ENCODE measurements at places on chromosomes 12 and 14.

DNA sequence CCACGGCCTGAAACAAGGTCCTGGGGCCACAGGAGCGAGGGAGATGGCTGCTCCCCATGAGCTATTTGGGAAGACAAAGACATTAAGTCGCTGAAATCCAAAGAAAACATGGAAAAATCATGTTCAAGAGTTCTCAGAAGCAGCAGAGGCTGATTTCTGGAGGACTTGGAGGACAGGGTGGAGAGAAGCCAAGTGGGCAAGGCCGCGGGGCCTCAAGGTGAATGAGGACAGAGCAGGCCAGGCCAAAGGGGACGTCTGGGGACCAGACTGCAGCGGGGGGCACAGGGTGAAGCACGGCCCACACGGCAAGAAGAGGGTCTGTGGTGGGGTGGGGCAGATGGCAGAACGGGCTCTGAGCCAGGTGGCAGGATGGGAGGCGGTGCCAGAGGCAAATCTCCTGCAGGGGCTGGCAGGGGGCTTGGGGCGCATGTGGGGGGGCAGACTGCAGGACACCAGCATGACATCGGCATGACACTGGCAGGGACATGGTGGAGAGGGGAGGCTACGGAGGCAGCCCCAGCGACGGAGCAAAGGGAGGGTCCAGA, 48.9 kb downstream of the RNF34 start:
- DNase-seq, result no peak

- DNase-seq, result no peak
These were observed 1102.2 kb downstream of the TRHDE start for GRCh38 chr12:73374360-73374759.

DNA sequence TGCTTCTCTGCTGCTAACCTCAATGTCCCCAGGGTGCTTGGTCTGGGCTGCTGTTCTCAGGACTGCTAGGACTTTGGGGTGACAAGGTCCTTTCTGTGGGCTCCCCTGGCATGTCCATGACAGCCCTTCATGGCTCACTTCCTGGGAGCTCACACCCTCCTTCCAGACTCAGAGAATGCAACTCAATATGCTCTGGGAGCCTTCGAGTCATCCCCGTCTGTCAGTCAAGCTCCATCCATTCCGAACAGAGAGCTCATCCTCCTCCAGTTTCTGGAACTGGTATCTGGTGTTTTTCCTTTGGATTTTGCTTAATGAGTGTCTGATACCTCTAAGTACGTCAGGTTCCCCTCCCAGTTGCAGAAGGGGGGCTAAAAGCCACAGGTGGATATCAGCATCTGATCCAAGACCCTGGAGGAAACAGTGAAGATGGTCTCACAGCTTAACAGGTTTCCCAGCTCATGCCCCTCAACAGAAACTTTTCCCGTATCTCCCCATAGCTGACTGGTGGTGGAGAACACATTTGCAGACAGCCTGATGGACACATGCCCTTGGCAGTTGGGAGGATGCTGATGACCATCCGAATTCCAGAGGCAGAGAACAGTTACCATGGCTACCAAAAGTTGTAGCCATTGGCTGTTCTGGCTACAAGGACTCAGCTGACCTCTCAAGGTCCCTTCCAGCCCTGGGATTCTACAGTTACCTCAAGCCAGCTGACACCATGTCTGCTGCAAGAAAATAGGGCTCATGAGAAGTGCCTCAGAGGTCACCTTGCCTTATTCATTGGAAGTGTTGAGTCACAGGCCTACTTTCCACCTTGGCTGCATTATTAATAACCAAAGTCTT, 9.5 kb upstream of the RAB35 start:
- no peak for DNase-seq

DNA sequence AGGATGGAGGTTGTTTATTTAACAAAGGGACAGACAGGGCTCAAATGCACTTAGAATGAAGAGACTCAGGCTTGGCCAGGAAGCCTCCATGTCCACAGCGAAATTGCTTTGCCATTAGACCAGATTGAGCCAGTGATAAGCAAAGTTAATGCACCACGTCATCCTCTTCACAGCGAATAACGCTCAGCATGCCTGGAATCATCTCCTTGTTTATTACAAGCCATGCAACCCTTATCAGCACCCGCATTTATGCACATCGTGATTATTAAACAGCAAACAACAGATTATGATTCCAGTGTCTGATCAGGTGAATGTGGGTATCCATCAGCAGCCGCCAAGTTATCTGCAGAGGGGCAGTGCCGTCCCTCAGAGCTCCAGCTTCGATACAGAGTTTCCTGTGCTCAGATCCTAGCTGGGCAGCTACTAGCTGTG, 175.0 kb upstream of the TMEM132C start:
- DNase-seq, result no peak

GRCh38 chr14:89621009-89621421, 204.0 kb upstream of the FOXN3 start:
- peak; percentile 41 for DNase-seq

- no peak for DNase-seq
These were observed 55.8 kb upstream of the ARHGAP5 start for GRCh38 chr14:32021341-32021740.

- DNase-seq, result no peak
These were observed 597.1 kb downstream of the RPL10L start for GRCh38 chr14:46054526-46054925.

- DNase-seq, result no peak
These were observed 710 bp upstream of the FOS start for GRCh38 chr14:75277815-75278421.

DNA sequence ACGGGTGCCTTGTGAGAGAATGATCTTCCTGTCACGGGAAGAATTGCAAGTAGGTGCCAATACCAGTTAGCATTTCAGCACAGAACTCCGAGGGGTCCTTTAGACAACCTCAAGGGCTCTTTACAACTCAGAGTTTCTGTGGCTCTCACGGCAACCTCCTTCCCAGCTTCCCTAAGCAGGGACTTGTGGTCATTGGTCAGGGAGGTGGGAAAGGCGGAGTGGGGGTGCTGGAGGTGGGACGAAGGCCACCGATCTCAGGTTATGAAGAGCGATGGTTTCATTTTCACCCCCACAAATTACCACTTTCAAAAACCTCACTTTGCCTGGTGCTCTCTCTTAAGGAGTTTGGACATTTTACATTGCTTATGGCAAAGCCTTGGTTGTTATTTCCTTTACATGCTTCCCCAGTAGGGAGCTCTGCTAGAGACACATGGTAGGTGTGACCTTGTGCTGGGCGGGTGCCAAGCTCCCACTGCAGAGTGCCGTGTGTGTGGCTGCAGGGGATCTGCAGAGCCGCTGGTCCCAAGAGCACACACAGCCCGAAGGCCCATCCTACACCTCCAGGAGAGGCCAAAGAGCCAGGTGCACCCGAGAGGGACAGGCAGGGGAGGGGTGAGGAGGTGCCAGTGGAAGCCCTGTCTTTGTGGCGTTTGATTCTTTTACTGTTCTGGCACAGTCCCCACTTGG, 21.4 kb downstream of the BCL2L14 start:
- DNase-seq, result no peak

GRCh38 chr14:101815994-101816393, 54.5 kb downstream of the PPP2R5C start:
- DNase-seq, result no peak

DNA sequence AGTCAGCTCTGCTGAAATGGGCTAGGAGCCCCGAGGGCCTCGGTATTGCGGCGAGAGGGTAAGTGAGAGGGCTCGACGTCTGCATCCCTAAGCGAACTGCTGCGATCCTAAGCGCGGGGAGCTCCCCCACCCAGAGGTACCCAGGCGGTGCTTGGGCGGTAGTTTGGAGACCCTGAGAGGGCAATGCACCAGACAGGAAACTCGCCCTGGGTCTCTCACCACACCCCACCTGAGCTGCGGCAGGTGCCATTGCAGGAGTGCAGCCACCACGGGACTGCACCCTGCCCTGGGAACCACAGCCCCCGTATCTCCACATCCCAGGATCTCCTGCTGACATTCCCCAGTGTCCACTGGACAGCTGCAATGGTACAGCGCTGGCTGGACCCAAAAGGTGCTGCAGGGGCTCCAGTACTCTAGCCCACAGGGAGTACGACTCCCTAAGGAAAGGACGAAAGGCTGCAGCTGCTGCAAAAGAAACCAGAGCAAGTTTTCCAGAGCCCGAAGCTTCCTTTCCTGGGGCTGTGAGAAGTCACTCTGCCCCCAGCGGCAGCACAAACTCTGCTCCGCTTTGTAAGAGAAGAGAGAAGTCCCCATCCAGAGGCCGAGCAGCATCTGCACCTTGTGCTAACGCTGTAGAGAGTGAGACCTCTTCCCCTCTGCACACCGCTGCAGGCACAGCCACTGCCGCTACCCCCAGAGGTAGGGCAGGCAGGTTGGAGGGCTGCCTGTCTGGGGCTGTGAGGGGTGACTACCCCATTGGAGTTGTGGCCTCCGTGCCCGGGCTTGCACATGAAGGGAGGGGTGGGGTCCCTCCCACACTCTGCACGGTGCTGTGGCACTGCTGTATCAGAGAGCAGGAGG, 31.1 kb upstream of the MON2 start:
- DNase-seq, result peak; percentile 54

- no peak for DNase-seq
These were observed 36.1 kb upstream of the ANKRD9 start for GRCh38 chr14:102545461-102546265.

DNA sequence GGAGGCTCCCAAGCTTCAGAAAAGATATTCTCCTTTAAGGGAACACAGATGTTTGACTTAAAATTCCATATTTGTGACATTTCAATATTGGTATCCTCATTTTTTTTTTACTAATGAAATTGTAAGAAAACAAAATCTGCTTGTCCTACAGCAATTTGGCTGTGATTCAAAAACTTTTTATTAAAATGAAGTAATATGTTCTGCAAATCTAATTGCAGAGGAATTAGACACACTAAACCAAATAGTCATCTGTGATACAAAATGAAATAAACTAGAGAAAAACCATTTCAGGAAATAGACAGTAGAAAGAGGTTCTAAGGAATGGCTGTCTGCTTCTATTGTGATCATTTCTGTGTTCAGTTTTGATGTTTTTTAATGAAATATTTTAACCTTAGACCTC, 50.1 kb upstream of the HIF1A start:
- no peak for DNase-seq

- DNase-seq, result no peak
These were observed 102.5 kb upstream of the DIO2 start for GRCh38 chr14:80313806-80314205.

DNA sequence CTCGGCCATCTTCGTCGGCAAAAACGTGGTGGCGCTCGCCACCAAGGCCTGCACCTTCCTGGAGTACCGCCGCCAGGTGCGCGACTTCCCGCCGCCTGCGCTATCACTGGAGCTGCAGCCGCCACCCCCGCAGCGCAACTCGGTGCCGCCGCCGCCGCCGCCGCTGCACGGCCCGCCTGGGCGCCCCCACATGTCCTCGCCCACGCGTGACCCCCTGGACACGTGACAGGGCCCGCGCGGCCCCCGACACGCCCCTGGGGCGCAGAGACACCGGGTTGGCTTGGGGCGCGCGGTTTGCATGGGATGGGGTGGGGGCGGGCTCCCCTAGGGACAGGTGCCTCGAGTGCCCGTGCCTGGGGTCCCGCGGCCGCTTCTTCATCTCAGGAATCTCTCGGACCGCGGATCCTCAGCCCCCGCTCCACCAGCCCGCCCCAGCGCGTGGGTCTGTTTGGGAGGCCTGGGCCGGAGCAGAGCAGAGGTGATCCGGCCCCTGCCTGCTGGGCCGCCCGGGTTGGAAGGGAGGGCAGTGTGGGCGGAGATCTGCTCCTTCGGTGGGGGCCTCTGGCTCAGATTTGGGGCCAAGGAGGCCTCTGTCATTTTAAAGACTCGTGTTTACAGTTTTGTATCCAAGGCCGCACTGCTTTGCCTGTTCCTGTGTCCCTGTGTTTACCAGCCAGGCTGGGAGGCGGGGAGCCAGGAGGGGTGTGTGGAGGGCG, 3.3 kb downstream of the TMEM121 start:
- peak; percentile 62 for DNase-seq

GRCh38 chr14:49593016-49593415, 5.7 kb upstream of the LRR1 start:
- DNase-seq, result no peak
